ENCODE measurements at places on chromosomes 1 and 21. TPM values are rescaled to one million over a fixed set of nuclear protein-coding genes. Genes with fewer than 3 reads are reported as not detected.

PDZK1 gene
- total RNA-seq: not detected

CDC20 gene
- total RNA-seq: 128 TPM

ITGB2 gene
- 210 TPM for total RNA-seq

TARS2 gene
- 66.2 TPM for total RNA-seq

TOMM40L gene
- total RNA-seq: 24.9 TPM

LENEP gene
- total RNA-seq: 2.0 TPM

TRAF5 gene
- 63.8 TPM for total RNA-seq

MNDA gene
- total RNA-seq: not detected

All from activated T-helper 2 cell treated with anti-CD3 and anti-CD28 coated beads, Interferon-gamma antibody, Interleukin-2, Interleukin-4, amounts not matched to agents 10 μg/mL and 5 μg/mL and 100 μg/mL, durations not matched to agents 14 hours and 24 hours and 36 hours (primary cell).